ENCODE measurements at places on chromosomes 2 and 18. TPM values are rescaled to one million over a fixed set of nuclear protein-coding genes. Genes with fewer than 3 reads are reported as not detected.

Gene RGPD3
- 0.09 TPM for total RNA-seq

Gene PROKR1
- total RNA-seq: not detected

Gene POMC
- 0.57 TPM for total RNA-seq

Gene PROC
- not detected for total RNA-seq

Gene SERPINB10
- total RNA-seq: not detected

Gene EFHD1
- total RNA-seq: not detected

Gene STPG4
- 0.37 TPM for total RNA-seq

Gene DNMT3A
- total RNA-seq: 13.5 TPM

Gene SAG
- not detected for total RNA-seq
